ENCODE measurements at places on chromosomes 4 and X.

GRCh38 chr4:165740911-165741310 is 132.1 kb upstream of the TLL1 start:
- DNase-seq: no peak

- no peak for DNase-seq
Measured at GRCh38 chr4:73419106-73420038, 15.3 kb downstream of the ALB start.

- DNase-seq: no peak
Measured at GRCh38 chr4:119765951-119766350, 137.3 kb upstream of the PDE5A start.

DNA sequence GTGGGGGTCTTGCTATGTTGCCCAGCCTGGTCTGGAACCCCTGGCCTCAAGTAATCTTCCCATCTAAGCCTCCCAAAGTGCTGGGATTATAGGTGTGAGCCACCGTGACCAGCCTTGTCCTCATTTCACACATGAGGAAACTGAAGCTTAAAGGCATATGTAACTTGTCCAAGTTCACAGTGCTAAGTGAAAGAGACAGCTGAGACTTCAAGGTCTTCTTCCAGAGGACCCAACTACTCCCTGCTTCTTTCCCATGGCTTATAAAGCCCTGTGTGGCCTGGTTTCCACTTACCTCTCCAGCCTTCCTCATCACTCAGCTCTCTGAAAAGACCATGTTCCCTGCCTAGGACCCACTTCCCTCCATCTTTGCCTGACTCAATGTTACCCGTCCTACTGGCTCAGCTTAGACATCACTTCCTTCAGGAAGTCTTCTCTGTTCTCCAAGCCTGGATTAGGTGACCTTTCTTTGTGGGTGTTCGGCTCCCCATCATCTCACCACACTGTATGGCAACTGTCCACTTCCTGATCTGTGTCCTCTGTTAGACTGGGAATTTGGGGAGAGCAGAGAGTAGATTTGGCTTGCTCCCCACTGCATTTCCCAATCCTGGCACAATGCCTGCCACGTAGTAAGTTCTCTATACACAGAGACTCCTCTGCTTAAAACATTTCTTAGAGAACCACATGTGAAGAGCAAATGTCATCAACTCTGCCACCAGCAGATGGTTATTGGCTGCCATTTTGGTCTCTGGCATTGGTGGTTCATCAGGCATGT is 30.4 kb upstream of the LAMP2 start:
- no peak for DNase-seq

- DNase-seq: no peak
Measured at GRCh38 chr4:52372269-52372668, 286.8 kb downstream of the USP46 start.

DNA sequence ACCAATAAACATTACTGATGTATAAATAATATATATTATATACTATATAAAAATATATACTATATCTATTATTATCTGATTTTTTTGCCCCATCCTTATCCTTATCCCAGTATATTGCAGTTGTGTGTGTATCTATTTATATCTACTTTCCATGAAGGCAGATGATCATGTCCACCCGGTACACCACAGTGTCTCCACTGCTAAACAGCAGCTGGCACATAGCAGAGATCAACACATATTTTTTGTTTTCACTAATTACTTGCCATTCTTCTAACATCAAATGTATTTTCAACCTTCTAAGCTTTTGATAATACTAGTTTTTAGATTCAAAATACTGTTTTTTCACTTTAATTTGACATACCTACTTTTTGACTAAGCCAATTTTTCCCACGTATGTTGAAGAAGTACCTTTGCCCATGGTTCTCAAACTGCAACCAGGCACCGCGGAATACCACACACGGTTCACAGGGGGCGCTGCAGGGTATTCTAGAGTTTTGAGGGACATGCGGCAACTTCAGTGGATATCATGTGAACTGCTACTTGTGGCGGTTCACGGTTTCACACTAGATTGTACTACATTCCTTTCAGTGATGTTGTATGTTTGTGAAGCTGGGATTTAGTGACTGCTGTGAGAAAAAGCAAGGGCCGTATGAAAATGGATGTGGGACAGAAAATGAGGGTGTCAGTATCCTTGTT is 182.5 kb upstream of the NPY2R start:
- no peak for DNase-seq

- DNase-seq: no peak
Measured at GRCh38 chrX:45323387-45323786, 122.7 kb upstream of the DIPK2B start.

GRCh38 chrX:10173331-10173900 is 16.6 kb downstream of the CLCN4 start:
- no peak for DNase-seq

All from activated naive CD4-positive, alpha-beta T cell treated with Interleukin-2 at 50 U/mL for 16 hours (primary cell).